Stimulated activated CD4-positive, alpha-beta T cell treated with anti-CD3 and anti-CD28 coated beads, Interleukin-15, amount 100 ng/mL, for 1 hour (primary cell): ENCODE measurements at places on chromosomes 16 and 17.

- DNase-seq: no peak
Measured at GRCh38 chr17:33745047-33745760, 452.1 kb upstream of the ASIC2 start.

DNA sequence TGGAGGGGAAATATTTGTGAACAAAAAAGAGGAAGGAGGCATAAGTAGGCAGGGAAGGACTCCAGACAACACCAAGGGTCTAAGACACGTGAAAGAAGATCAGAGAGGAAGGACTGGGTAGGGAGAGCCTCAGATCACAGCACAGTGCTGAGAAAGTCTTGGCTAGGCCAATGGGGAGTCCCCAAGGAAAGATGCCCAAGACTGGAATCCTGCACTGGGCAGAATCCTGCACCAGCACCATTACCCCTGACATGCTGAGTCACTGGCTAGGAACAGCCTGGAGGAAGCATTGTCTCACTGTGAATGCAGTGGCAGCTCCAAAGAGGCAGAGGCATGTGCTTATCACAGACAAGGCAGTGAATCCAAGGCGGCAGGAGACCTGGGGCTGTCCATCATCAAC is 19.2 kb downstream of the CLEC19A start:
- no peak for DNase-seq

GRCh38 chr17:2057760-2058585 is 3.1 kb downstream of the HIC1 start:
- DNase-seq: no peak

DNA sequence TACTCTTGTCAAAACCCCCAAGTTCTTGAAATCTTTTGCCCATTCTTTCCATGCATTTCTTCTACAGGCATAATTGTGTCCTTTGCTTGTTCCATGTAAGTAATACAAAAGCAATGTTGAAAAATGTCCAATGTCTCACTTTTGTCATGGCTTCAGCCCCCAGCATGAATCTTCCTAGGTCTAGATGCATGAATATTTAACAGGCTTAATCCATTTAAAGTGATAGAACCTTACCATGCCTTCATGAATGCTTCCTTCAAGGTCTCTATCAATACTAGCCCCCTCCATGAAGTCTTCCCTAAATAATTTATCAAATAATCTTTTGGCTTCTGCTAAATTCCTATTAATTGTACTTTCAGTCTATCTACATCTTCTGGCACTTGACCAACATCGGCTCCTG is 46.1 kb upstream of the ANKFY1 start:
- DNase-seq: no peak

- DNase-seq: no peak
Measured at GRCh38 chr16:75023009-75023408, 24.2 kb downstream of the ZNRF1 start.

DNA sequence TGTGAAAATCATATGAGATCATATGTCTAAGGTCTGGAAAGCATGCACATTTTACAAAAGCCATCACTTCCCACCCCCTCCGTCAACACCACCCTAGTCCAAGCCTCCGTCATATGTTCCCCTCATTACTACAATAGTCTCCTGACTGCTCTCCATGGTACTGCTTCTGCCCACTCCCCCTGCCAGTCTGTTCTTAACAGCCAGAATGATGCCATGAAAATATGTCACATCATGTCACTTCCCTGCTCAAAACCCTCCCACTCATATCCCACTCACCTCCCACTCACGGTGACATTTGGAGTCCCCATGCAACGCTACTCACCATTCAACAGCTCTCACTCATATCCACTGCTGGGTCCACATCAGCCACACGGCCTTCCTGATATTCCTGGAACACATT is 432.3 kb downstream of the XYLT1 start:
- no peak for DNase-seq
